ENCODE measurements at places on chromosomes 7 and 10.

- peak; percentile 76 for DNase-seq
Measured at GRCh38 chr10:28411648-28412047, 108.8 kb upstream of the MPP7 start.

DNA sequence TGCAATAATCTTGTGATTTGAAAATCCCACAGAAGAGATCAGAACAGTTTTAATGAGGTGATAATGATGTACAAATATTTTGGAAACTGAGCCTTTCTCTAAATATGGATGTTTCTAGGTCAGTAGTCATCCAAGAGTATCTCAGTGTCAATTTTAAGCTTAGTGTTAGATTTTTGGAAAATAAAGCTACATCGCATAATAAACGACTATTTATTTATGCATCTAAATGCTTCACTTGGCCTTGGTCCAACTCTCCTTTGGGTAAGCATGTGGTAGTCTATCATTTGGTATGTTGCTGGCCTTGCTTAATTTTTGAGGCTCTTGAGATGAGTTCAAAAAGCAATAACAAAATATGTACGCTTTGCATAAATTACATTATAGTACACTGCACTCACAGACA, 5.4 kb upstream of the PPP1R9A start:
- DNase-seq = no peak

GRCh38 chr7:49766966-49767365, 6.5 kb upstream of the VWC2 start:
- DNase-seq = no peak

GRCh38 chr7:128030263-128030653, 979 bp downstream of the LRRC4 start:
- DNase-seq = no peak

DNA sequence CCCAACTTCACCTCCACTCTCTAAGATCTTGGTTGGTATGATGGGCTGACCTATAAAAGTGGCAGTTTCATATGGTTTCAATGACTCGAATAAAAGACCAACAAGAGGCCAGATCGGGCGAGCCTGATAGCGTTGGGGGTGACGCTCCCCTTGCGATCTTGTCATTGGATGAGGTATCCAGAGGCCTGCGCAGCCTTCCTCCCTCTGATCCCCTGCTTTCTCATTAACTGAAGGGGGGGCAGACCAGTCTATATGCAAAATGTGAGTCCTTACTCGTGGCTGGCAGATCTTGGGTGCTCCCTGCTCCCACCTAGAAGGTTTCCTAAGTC, 937 bp upstream of the COBL start:
- DNase-seq = no peak

- no peak for DNase-seq
Measured at GRCh38 chr7:113131367-113131766, 13.0 kb upstream of the SMIM30 start.

DNA sequence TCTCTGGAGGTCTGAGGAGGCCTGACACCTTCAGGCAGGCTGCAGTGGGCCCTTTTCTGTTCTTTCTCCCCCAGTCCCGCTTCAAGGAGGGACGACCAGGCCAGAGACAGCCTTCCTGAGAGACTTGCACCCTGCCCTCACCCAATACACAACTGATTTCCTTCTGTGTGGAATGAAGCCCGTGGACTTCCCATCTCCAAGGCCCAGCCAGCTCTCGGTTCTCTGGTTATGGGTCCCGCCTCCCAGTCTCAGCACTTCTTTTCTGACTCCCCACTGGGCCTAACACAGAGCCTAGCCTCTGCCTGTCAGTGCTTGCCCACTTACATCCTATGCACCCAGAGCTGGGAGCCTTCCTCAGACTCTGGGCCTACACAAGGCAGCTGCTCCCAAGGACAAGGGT, 24.1 kb upstream of the ADCYAP1R1 start:
- no peak for DNase-seq

- DNase-seq = no peak
Measured at GRCh38 chr10:129848696-129849451, 115.2 kb downstream of the EBF3 start.

DNA sequence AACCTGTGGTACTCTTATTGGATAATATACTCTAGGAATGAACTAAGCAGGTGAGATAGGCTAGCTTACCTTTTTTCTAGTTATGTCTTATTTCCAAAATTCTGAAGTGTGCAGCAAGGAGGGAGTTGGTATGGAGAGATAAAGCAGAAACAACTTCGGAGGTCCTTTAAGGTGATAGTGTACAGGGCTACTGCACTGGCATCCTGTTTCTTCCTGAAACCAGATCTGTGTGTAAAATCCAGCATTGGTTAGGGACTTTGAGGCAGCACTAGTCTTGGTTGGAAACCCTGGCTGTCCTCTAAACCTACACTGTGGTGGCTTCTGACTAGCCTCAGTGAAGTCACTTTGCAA, 66.9 kb upstream of the STRIP2 start:
- DNase-seq = no peak

DNA sequence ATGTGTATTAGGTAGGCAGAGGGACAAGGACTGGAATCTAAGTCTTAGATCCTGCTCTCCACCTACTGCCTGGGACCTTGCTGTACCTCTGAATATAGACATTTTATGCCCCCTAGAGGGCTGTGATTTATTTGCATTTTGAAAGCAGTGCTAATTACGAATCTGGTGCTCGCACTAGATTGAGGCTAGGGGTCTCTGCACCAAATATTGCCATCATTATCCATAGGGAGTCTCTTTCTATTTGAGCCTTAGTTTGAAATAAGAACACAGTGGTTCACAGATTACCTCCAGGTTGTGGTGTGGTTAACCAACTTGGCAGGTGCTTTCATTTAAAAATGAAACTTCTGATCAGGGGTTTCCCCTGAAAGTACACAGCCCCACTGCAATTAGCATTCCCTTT, 41.8 kb downstream of the CNNM1 start:
- DNase-seq = peak; percentile 25

- no peak for DNase-seq
Measured at GRCh38 chr10:126058104-126058503, 161.7 kb downstream of the FANK1 start.

DNA sequence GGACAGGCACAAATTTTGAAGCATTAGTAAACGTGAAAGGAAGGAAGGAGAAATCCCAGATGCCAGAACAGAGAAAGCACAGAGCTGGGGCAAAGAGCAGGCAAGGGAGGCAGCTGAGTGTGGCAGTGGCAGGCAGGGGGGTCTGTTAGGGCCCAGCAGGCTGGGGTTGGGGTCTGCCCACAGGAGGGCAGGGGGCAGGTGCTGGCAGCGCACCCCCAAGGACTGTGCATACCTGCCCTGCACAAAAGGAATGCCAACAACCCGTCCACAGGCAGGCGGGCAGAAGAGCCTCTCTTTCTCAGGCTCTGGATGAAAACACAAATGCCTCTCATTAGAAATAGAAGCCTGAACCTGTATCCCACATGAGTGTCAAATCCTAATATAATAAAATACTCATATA, 552.3 kb downstream of the PTPRN2 start:
- no peak for DNase-seq

DNA sequence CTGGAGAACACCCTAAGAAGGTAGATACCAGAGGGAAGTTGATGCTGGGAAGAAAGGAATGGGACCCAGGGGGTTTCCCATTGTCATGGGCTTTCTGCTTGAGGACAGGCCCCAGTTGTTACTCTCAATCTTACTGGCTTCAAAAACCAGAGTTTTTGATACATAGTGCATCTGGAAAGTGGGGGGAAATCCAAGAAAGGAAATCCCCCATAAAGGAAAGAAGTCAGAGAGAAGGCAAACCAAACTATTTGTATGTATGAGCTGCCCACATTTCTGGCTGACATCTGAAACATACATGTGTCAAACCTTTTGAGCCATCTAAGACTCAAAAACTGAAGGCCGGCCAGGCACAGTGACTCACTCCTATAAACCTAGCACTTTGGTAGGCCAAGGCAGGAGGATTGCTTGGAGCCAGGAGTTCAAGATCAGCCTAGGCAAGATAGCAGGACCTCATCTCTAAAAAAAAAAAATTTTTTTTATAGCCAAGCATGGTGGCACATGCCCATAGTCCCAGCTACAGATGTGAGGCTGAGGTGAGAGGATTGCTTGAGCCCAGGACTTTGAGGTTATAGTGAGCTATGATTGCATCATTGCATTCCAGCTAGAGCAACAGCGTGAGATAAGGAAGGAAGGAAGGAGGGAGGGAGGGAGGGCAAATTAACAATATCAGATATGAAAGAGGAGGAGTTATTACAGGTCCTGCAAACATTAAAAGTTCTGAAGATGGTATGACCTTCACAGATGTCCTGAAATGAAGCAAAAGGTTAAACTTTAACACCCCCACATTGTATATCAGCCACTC, 6.7 kb upstream of the COA1 start:
- DNase-seq = no peak

DNA sequence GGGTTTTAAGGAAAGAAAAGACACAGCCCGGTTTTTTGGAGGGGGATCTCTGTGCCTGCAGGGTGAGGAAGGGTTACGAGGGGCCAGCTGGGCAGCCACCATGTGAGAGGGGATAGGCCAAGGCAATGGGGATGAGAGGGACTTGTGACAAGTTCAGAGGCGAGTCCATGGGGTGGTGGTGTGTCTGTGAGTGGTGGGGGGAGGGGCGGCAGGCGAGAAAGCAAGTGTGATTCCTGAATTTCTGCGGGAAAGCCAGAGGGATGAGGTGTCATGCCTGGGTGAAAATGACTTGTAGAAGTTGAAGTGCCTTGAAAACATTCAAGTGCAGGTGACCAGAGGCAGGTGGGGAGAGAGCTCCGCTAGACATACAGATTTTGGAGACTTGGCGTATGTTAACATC, 61.0 kb upstream of the RNF32 start:
- DNase-seq = no peak

GRCh38 chr7:128163473-128163872, 77.6 kb upstream of the LEP start:
- no peak for DNase-seq

DNA sequence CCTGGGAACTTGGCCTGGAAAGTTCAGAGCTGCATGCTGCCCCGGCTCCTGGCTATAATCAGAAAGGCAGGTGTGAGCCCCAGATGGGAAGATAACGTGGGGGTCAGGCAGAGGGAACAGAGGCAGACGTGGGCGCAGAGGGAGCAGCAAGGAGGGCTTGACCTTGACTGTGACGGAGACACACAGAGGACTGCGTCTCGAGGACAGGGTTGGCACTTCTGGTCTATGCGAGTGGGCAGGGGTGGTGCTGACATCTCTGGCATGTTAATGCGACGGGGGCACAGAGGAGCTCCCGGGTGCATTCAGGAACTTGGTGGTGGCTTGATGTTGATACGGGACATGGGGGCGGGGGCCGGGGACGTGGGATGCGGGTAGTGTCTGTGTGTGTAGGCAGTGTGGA, 232.1 kb upstream of the GRB10 start:
- DNase-seq = no peak

DNA sequence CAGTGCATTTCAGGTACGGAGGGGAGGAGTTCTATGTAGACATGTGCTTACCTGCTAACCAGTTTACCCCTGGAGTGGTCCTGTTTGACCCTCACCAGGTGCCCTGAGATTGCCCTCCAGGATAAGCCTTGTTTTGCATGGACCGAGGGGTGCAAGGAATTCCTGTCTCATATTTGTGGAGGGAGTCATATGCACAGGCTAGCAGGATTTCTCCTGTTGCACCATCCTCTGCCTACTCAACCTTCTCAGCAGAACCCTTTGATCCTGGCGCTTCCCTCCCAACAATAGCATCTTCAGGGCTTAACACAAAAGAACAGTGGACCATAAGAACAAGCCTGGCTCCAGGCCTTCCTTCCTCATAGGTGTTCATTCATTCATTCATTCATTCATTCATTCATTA, 7.2 kb downstream of the TRPV6 start:
- no peak for DNase-seq

GRCh38 chr7:100059251-100059739, 9.7 kb downstream of the ZSCAN21 start:
- DNase-seq = no peak

- DNase-seq = no peak
Measured at GRCh38 chr7:74143383-74143782, 30.8 kb upstream of the EIF4H start.

DNA sequence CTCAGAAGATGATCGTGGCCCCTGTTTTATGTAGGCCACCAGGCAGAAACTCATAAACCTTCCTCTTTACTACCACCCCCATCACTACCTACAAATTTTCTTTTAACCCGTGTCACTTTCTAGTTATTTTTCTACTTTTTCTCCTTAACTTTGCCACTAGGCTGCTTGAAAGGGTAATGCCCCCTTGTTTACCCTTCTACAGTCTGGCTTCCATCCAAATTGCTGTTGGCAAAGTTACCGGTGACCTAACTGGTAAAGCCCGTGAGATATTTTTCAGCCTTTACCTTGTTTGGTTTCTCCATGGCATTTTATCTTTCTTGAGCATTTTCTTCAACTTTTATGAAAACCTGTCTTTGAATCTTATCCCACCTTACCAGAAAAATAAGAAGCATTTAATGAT, 153.0 kb downstream of the WNT2 start:
- DNase-seq = peak; percentile 17

GRCh38 chr10:76026905-76027304, 595.5 kb downstream of the LRMDA start:
- no peak for DNase-seq

DNA sequence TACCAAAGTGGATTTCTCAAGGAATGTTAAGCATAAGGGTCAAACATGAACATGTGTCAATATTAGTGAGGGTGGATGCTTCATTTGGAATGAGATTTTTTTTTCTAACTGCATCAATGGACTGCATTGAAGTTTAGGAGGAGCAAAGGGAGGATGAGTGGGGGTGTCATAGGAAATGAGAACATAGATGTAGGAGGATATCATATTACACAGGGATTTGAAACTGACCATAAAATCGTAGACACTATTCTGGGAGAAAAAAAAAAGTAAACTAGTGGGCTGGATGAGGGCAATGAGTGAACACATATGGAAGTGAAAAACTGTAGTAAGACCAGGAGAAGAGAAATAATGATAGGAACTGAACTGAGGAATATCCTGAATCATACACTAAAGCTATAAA, 109.4 kb downstream of the SEMA3A start:
- peak; percentile 28 for DNase-seq

- no peak for DNase-seq
Measured at GRCh38 chr10:58712982-58713381, 200.3 kb downstream of the BICC1 start.

DNA sequence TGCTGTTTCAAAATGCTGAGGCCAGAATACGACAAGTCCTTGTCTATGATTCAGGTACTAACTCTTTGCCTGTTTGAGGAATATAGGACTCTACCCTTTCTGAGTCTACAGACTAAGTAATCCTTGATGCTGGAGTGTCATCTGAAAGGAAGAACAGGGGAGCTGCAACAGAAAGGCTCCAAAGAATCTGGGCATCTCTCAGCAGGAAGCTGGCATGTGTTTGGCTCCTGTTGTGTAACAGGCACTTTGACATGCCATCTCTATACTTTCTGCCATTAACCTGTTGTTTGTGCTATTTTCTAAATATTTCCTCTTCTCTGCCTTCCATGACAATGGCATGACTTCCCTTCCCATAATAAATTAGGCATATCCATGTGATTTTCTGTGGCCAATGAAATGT, 409.5 kb downstream of the ADRA2A start:
- no peak for DNase-seq

GRCh38 chr10:86139066-86139657, 227.4 kb downstream of the GRID1 start:
- DNase-seq = no peak

DNA sequence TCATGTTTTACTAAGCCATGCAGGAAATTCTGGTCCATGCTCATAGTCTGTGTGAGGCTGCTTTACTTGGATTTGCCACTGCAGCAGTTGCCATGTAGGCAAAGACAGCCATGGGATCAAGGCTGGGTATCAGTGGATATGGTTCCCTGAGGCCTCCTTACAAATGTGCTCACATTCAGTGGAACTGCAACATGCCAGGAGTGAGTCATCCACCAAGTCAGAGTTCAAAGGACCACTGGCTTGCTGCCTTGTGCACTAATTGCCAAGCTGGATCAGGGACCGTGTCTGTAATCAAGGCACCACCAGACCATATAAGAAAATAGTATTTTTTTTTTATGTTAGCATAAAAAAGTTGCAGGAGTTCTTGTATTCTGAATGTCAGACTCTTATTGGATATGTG, 101.0 kb downstream of the CDCA7L start:
- DNase-seq = no peak
